ENCODE measurements at places on chromosomes 6 and 20.
A peak's percentile ranks its signal among the peaks of the same experiment; 100 is the strongest.

- no peak for DNase-seq
Observed at GRCh38 chr6:11439017-11439420, 98.5 kb upstream of the TMEM170B start.

DNA sequence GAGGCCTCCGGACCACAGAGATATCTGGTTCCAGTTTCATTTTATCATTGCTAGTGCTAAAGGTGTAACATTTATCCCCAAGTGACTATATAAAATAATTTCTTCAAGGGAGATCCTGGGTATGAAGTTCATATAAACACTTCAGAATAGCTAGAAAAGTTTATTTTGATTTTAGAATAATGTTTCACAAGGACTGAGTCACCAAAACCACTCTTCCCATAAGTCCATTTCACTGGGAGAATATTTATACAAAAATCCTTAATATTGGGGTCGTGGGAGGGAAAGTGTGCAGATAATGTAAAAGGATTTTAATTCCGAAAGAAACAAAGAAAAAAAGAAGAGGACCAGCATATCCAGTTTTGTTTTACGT, 128.1 kb downstream of the ISM1 start:
- no peak for DNase-seq

DNA sequence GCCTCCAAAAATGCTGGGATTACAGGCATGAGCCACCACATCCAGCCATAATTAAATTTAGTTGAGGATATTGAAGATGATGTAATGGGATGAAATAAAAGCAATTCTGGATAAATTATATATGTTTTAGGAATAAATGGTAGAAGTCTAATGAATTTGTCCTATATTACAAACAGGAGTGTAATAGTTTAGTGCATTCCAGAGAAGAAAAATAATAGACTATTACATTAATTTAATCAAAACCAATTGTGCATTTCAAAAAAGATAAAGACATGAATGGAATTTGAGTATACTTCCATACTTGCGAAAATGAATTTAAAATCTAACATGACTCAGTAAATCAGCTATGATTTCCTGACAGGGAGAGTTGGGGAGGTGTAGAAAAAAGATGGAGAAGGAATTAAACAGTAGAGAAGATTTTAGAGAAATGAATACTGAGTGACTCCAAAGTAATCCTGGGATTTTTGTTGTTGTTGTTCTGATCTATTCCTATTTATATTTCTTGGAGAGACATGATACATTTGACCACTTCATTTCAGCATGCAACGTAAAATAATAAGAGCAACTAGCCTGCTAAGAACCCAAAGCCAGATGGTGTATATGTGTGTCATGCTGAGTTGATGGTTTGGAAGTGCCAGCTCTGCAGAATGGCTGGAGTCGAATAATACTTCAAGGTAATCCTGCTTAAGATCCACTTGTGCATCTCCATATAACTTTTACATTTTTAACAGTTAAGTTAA, 67.4 kb downstream of the AIG1 start:
- no peak for DNase-seq

DNA sequence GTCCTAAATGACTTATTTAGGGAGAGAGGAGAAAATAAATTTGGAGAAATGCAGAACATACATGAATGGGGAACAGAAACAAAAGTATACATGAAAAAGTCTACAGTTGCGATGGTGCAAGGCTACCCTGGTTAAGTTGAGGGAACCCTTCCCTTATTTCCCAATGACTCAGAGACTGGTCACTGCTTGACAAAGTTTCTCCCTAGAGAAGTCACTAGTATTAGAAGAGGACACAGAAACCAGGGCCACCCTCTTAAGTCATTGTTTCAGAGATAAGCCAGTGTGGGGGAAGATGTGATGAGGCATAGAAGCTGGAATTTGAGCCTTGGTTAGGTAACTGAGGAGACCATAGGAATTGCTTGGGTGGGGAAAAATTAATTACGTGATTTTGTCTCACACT, 24.4 kb upstream of the EDN1 start:
- DNase-seq: no peak

DNA sequence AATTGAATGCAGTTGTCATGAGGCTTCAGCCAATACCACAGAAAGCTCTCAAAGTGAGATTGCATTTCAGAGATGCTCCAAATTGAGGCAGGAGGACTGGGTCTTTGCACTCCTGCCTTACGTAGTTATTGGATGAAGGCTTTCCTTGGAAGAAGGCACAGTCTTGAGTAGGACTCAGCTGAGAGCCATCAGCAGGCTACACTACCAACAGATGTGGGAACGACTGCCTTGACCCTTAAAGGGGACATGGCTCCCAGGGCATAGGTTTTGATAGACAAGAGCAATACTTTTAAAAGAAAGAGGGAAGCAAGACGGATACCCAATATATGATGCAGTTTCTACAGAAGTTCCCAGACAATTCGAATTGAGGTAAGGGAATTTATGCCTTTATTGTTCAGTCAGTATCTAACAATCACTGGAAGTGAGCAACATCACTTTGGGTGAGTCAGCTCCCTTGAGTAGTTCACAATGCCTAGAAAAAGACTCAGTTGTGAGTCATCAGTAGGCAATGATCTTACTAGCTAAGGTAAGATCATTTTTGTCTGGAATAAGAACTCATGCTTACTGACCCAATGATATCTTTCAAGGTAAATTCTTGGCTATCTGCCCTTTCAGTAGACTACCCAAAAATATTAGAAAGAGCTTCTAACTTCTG, 390.8 kb downstream of the GJA1 start:
- peak; percentile 76 for DNase-seq

- no peak for DNase-seq
Observed at GRCh38 chr20:38843346-38843745, 37.8 kb downstream of the PPP1R16B start.

- DNase-seq: no peak
Observed at GRCh38 chr6:43200541-43200940, 18.5 kb downstream of the CUL9 start.

- DNase-seq: peak; percentile 66
Observed at GRCh38 chr20:63497946-63498935, 642 bp downstream of the EEF1A2 start.

DNA sequence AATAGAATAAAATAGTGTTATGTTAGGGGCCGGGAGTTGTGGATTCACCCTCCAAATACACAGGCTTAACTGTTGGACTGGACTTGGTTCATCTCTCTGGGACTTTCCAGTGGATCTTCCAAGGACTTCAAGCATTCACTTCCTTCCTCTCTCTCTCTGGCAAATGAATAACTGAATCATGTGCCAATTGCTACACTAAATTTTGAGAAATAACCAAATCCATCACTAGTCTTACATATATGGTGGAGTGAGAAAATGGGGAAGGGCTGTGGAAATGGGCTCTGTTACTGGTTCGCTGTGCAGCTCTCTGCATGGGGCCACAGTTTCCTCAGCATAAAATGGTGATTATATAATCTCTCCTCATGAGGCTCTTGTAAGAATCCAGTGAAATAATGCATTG, 6.8 kb upstream of the KIAA1755 start:
- DNase-seq: no peak

GRCh38 chr6:121934451-121934850, 465.0 kb upstream of the HSF2 start:
- DNase-seq: no peak

DNA sequence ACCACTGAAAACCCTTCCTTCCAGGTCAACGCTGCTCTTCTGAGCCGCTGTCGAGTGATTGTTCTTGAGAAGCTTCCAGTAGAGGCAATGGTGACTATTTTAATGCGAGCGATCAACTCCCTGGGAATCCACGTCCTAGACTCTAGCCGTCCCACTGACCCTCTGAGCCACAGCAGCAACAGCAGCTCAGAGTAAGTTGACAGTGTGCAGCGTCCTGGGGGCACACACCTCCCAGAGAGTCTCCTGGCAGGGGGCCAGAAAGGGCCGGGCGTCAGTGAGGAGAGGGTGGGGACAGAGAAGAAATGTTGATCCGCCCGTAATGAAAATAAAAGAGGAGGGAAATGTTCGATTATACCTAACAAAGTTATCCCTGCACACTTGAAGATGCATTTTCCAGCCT, 5.0 kb downstream of the WRNIP1 start:
- no peak for DNase-seq

- DNase-seq: no peak
Observed at GRCh38 chr6:135251498-135252441, 70.7 kb downstream of the MYB start.

DNA sequence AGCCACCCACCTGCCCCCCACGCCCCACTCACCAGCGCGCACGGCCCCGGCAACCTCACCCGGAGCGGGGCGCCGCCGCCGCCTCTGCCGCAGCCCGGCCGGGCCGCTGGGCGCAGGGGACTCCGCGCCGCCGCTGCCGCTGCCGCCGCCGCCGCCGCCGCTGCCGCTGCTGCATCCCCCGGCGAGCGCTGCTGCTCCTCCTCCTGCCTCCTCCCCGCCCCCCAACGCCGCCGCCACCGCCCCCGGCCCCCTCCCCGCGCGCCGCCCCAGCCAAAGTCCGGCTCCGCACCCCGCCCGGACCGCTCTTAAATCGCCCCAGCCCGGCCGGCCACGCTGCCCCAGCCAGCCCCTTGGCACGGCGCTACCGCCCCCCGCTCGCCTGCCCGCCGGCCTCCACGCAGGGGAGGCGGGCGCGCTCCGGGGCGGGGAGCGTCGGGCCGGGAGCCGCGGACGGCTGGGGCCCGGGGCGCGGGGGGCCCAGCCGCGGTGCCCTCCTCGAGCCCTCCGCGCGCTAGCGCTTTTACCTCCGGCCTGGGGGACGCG, at the start of gene SULF2:
SULF2 (minus strand) TSS at position 171 of the 543 bp plus-strand sequence. CDS start 28,118 bp downstream, outside the sequence.
- peak; percentile 14 for DNase-seq

- DNase-seq: no peak
Observed at GRCh38 chr6:151437401-151437800, 14.5 kb downstream of the RMND1 start.

DNA sequence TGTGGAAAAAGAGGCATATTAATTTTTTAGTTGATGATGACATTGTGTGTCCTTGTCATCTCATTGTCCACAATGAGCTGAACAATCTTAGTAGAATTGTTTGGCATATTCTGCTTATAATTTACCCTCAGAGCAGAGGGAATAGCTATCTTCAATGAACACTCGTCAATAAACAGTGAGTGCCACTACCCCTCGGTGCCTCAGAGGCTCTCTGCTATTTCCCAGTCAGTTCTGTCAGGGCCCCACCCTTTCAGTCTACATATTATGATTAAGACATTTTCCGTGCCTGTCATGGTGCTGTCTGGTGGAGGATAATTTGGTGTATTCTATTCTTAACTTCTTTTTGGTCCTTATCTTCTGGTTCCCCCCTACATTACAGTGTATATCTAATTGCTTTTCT, 31.2 kb downstream of the NUS1 start:
- DNase-seq: no peak

DNA sequence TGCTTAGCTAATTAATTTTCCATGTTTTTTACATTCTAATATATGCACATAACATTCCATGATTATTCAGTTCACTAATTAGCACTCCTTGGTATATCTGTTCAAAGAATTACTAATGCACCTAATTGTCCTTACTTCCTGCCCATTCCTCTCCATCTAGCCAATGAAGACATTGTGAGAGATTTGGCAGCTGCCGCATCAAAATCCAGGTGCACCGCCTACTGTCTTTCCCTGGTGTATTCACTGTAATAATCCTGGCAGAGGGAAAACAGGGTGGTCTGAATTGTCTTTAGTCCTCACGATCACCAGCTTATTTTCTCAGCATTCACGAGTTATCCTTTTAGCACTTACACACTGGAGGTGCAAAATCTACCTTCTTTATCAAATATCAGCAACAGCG, 61.0 kb upstream of the SCGN start:
- DNase-seq: no peak

GRCh38 chr6:137852346-137852745, 14.7 kb upstream of the TNFAIP3 start:
- DNase-seq: no peak

DNA sequence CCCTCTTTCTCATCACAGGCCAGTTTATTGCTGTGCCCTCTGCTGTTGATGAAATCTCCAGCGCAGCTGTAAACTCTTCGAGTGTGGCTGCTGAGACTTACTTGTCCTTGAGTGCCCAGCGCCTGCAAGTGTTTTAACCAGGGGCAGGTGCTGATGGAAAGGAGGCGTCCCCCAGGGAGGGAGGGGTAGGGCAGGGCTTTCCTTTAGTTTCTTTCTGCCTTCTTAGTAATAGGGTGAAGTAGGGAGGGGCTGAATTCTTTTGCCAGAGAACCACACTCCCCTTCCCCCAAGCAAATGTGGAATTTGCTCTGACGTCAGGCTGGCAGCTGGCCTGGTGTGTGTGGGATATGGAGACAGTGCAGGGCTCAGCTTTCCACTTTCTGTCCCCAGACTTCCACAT, 61.2 kb downstream of the IGF2R start:
- DNase-seq: peak; percentile 32

DNA sequence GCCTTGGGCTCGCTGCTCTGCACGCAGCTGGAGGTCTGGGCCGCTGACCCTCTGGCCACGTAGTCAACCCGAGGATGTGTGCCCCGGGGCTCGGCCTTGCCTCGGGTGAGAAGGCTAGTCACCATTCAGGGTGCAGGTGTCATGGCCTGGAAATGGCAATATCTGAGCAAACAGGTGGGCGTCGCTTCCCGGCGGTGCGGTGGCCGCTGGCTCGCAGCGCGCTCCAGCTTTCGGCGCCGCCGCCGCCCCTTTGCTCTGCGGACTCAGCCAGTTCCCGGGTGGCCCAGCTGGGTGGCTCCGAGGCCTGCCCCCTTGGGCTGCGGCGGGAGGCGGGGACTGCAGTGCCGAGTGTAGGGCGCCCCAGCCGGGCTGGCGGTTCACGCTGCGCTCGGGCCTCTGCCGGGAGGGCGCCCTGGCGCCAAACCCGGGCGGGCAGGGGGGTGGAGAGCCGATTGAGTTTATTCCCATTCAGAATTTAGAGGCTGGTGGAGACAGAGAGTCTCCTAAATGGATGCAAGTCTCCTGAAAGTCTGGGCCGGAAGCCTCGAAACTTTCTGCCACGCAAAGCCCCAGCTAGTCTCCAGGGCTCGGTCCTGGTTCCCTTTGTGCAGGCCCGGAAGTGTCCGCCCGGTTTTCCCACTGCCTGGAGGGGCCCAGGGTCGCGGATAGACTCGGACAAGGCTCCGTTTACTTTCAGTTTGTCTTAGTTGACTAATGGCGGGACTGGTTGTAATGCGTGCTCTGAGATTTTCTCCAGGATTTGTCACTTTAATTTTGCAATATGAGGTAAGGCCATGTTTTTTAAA, 11.3 kb upstream of the TFAP2A start:
- DNase-seq: no peak

DNA sequence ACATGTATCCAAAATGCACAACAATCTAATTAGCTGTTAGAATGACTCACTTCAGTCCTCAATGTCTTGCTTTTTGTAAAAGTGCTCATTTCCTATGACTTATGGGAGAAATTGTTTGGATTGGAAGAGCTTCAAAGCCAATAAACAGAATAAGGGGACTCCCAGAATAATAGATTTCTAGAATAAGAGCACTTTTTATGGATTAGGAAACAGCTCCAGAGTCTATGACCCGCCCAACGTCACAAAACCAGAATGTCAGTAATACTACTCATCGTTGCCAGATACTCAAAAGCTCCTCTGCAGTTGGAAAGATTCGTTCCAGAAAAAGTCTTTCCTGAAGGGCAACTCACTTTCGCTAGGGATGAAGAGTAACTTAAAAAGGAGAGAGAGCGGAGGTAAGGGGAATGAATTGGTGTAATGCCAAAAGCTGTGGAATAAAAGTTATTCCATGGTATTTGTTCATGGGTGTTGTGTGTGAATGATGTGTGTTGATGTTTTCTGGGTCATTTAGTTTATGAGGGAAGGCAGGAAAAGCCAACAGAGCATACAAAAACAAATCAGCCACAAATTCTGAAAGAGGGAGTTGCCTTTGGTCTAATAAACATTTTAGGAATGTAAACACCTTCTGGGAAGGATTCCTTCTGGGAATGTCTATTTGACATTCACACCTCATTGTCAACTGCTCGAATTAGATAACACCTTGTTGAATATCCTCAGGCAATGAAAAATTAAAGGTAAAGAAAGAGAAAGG, 64.6 kb downstream of the SYNE1 start:
- DNase-seq: no peak
